Right renal cortex interstitium (tissue), 3 donors: ENCODE measurements at places on chromosomes 1 and 21. TPM values are rescaled to one million over a fixed set of nuclear protein-coding genes. Genes with fewer than 3 reads are reported as not detected.

DNA sequence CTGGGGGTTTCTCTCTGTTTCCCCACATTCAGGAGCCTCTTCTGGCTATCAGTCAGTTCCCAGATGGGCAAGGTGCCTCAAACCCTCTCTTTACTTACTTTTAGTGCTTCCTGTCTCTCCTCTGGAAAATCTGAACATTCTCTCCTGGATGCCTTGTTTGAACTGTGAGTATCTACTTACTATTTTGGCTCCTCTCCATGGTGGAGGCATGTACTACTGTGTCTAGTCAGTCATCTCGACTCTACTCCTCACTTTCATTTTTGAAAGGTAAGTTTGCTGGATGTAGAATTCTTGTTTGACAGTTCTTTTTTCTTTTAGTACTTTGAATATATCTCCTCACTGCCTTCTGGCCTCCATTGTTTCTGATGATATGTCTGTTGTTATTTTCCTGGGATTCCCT is 70.9 kb upstream of the FAM78B start:
- no peak for DNase-seq

GRCh38 chr1:55445416-55445815 is 230.3 kb upstream of the USP24 start:
- DNase-seq, result no peak

FGR gene
- 1.4 TPM for polyA plus RNA-seq

GRCh38 chr1:224739997-224740684 is 124.0 kb downstream of the CNIH3 start:
- no peak for DNase-seq

GRCh38 chr1:2980073-2980791 is 41.0 kb upstream of the ACTRT2 start:
- no peak for DNase-seq

ZSCAN20 gene
- polyA plus RNA-seq, result 6.0 TPM

DNA sequence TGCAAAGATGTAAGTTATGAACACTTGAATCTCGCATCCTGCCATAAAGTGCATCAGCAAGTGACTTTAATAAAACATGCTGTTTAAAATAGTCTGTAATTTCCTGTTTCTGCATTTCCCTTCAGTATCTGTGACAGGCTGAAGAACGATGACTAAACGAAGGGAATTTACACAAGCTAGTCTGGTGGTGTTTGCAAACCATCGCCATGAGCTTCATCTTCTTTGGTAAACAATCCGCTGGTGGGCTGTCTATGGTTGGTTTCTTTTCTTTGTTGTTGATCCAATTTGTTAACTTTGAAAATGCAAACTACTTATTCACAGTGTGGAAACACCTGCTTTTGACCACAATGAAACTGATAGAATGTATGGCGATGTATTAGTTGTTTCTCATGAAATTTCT is 13.9 kb downstream of the SERTAD4 start:
- no peak for DNase-seq

GRCh38 chr1:23554127-23554480 is 5.2 kb downstream of the ID3 start:
- DNase-seq, result no peak

EPHA8 gene
- 1.3 TPM for polyA plus RNA-seq

DNA sequence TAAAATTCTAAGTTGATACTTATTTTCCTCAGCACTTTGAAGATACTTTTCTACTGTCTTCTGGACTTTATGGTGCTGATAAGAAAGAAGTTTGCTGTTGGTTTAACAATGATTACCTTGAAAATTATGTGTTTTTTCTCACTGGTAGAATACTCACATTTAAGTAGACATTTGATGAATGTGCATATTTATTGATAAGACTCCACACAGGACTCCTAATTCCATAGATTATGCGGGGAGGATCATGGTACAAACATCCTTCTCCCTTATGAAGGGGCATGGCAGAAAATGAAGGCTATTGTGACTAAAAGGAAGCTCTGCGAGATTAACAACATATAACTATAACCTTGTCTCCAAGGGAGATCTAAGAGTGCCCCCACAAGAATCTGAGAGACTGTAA is 28.5 kb upstream of the ALDH9A1 start:
- DNase-seq, result no peak

FMN2 gene
- polyA plus RNA-seq, result 10.5 TPM

C4BPB gene
- 0.21 TPM for polyA plus RNA-seq

- DNase-seq, result no peak
These were observed 215.5 kb downstream of the GRIK3 start for GRCh38 chr1:36818771-36819170.

- DNase-seq, result peak; percentile 80
These were observed 11.5 kb downstream of the ADAMTSL4 start for GRCh38 chr1:150560576-150561253.

VN1R5 gene
- 0.14 TPM for polyA plus RNA-seq

CFAP107 gene
- polyA plus RNA-seq, result 0.82 TPM

FLG2 gene
- 0.14 TPM for polyA plus RNA-seq

- DNase-seq, result no peak
These were observed 306.5 kb downstream of the HHIPL2 start for GRCh38 chr1:222241410-222241809.

AMY1B gene
- polyA plus RNA-seq, result not detected

DNA sequence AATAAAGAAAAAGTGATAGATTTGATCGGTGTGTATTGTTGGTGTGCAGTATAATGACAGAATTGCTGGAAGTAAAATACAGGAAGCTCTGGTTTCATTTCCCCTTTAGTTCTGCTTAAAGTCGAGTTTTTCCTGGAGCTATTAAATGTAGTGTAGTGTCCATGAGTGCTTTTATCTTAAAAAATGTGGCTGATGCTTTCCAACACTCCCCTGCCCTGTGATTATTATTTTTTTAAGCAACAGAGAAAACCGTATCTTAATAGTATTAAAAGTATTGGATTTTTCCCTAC is 1.1 kb downstream of the LGALS8 start:
- DNase-seq, result no peak
